ENCODE measurements at places on chromosomes 3 and 15.

DNA sequence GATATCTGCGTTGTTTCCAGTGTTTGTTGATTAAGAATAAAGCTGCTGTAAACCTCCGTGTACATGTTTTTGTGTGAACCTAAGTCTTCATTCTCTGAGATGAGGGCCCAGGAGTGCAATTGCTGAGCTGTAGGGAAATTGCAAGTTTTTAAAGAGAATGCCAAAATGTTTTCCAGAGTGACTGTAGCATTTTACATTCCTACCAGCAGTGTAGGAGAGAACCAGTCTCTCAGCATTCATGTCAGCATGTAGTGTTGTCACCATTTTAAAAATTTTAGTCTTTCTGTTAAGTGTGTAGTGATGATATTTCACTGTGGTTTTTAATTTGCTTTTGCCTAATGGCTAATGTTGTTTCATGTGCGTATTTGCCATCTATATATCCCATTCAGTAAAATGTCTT, 3.4 kb upstream of the MGLL start:
- DNase-seq, result no peak

DNA sequence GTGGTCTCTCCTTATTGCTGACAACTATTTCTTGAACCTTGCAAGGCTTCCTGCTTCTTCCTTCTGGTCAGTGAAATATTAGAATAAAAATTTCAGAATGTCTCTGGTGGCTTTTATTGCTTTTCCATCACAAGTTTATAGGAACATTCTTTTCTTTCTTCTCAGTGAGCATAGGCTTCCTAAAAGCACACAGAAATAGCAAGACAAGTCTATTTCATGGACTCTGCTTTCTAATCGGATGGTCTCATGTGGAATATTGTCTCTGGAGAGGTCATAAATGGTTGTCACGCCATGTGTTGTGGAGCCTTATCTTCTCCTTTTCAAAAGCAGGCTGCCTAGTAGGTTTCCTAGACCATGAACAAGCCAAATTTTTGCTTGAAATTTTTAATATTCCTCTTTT, 9.8 kb upstream of the PSMD6 start:
- no peak for DNase-seq

DNA sequence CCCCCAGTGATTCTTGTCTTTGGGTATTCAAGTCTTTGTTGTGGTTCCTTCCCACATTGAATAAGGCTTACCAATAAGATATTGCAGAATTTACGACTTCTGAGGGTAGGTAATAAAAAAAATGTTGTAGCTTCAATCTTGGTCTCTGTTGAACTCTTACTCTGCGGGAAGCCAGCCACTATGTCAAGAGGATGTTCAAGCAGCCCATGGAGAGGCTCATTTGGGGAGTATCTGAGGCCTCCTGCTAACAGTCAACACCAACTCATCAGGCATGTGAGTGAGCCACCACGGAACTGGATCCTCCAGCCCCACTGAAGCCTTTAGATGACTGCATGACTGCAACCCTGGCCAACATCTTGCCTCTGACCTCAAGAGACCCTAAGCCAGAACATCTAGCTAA, 3.2 kb upstream of the TBC1D23 start:
- no peak for DNase-seq

GRCh38 chr15:46576646-46577395, 942.0 kb downstream of the SQOR start:
- no peak for DNase-seq

DNA sequence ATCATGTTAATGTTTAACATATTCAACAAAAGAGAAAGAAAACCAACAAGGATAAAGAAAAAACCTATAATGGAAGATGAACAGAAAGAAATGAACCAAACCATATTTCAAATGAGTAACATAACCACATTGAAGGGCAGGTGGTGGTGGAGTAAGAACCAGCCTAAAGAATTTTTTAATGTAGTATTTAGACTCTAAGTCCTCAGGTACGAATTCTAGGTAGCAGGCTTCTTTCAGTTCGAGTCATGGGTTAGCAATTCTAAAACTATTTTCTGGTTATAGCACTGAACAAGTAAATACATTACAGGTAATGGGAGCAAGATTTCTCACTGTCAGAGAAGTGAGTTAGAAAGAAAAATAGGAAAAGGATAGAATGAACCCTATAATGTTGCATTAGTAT, 24.4 kb downstream of the DCBLD2 start:
- no peak for DNase-seq

DNA sequence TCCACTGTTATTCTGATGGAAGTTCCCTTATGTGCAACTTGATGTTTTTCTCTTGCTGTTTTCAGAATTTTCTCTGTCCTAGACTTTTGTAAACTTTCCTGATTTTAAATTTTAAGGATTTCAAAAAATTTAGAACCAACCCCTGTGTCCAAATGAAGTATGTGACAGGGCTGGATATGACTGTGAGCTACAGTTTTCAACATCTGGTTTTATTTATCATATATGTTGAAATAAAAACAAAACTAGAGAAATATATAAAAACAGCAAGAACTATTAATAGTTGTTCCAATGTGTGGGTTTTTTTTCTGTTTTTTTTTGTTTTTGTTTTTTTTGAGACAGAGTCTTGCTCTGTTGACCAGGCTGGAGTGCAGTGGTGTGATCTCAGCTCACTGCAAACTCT, 47.4 kb upstream of the PSMD6 start:
- no peak for DNase-seq

- no peak for DNase-seq
Observed at GRCh38 chr3:112334691-112335433, 1.9 kb downstream of the CD200 start.

DNA sequence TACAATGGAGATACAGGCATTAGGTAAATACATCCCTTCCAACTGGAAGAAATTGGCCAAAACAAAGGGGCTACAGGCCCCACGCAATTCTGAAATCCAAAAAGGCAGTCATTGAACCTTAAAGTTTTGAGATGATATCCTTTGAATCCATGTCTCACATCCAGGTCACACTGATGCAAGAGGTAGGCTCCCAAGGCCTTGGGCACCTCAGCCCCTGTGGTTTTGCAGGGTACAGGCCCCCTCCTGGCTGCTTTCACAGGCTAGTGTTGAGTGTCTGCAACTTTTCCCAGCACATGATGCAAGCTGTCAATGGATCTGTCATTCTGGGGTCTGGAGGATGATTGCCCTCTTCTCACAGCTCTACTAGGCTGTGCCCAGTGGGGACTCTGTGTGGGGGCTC, 766.7 kb downstream of the ZBBX start:
- no peak for DNase-seq

DNA sequence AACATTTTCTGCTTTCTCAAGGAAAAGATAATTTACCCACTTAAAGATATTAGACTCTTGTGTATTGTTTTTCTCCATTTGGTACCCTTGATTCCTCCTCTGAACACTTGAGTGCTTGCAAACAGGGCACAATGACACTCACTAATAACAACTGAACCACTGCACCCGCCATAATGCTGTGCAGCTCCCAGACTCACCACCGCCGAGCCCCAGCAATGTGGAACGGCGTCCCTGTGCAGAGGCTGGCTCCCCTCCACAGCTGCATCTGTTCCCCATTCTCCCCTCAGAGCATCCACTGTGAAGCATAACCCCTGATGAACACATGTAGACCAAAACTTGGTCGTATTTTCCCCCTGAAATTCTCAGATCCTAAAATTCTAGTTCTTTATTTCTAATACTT, 276.2 kb upstream of the PLSCR5 start:
- DNase-seq, result no peak

DNA sequence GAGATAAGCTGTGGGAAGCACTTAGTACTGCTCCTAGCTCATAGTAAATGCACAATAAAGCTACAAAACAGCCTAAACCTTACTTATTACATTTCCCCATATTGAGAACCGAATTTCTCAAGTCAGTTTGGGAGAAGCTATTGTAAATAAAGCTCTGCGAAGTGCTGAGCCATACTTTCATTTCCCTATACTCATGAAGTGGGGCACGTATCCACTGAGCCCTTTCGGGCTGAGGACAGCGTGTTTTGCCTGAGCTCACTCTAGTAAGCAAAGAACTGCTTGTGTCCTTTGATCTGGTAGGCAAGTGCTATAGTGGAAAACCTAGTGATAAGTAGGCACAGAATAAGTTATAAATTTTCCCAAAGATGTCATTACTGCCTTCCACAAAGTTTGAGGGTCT, 165.0 kb downstream of the RSL24D1 start:
- no peak for DNase-seq

DNA sequence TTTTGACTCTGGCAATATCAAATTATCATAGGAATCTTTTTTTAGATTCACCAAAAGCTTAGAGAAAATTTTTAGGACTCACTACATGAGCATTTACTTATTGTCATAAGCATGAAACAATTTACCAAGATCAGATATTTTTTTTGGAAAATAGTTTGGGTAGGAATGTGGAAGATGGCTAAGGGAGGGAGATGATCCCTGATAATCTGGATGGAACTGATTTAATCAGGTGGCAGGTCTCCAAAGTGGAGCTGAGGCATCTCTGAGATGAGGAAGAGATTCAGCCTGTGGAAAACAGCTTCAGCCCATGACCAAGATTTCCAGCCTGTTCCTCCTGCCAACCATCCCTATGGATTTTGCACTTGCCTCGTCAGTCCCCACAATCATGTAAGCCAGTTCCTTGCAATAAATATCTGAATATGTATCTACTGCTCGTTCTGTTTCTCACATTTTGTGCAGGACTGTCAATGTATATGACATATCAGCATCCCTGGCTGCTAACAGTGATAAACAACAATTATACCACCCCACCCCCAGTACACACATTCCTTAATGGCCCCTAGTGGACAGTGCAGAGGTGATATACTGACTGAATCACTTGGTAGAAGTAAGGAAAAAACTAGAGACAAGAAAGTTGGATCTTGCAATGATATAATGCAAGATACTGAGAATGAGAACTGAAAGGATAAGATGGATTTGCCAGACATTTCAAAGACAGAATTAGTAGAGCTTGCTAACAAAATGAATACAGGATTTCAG, 183.8 kb downstream of the NEK10 start:
- DNase-seq, result no peak

- no peak for DNase-seq
Observed at GRCh38 chr15:76840830-76841460, 64.2 kb downstream of the SCAPER start.

GRCh38 chr15:90009301-90010022, 8.3 kb downstream of the ZNF710 start:
- DNase-seq, result no peak

GRCh38 chr15:75770131-75770530, 57.5 kb upstream of the CSPG4 start:
- DNase-seq, result no peak

GRCh38 chr15:26051761-26052675, 188.9 kb upstream of the ATP10A start:
- no peak for DNase-seq

- DNase-seq, result no peak
Observed at GRCh38 chr15:38424101-38424552, 29.8 kb upstream of the FAM98B start.

GRCh38 chr15:63221346-63221745, 31.9 kb downstream of the RAB8B start:
- DNase-seq, result no peak

- no peak for DNase-seq
Observed at GRCh38 chr3:193816656-193817311, 223.8 kb downstream of the OPA1 start.

DNA sequence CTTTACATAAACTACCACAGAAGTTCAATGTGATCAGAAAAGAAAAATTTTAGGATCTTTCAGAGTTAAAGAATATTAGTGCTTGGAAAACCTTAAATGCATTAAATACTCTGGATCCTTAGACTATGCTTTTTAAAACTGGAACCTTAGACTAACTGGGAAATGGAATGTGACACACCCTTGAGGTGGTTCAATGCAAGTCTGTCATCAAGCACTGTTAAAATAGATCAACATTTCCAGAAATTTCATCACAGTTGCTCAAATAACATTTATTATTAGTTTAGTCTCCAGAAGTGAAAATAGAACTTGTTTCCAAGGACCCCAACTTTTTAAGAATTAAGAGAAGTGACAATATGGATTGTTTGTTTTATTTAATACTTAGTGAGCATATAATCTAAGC, 71.8 kb downstream of the GAP43 start:
- DNase-seq, result no peak

- DNase-seq, result no peak
Observed at GRCh38 chr15:80669663-80670273, 25.3 kb upstream of the ABHD17C start.

GRCh38 chr15:77507143-77507897, 86.6 kb downstream of the HMG20A start:
- no peak for DNase-seq

- DNase-seq, result no peak
Observed at GRCh38 chr3:108420926-108421325, 89.5 kb downstream of the MYH15 start.

- no peak for DNase-seq
Observed at GRCh38 chr3:132507657-132508056, 89.4 kb upstream of the ACKR4 start.

DNA sequence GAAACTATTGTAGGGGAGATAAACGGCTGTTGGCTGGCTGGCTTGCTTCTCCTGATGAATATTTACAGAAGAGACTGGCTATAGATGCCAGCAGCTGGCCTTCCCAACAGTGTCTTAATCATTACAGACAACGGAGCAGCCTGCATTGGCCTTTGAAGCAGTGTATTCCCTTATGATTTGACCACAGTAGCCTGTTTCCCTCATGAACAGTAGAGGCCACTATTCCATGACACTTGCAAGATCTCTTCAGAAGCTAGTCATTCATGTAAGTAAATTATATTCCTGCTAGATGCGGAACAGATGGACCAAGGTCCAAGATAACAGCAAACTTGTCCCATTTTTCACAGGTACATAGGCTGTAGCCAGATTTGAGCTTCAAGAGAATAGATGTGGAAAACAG, 47.3 kb downstream of the TMCO5A start:
- no peak for DNase-seq

- DNase-seq, result no peak
Observed at GRCh38 chr3:64240396-64240795, 15.1 kb upstream of the PRICKLE2 start.

- DNase-seq, result no peak
Observed at GRCh38 chr15:42165106-42165505, 8.7 kb upstream of the PLA2G4F start.

DNA sequence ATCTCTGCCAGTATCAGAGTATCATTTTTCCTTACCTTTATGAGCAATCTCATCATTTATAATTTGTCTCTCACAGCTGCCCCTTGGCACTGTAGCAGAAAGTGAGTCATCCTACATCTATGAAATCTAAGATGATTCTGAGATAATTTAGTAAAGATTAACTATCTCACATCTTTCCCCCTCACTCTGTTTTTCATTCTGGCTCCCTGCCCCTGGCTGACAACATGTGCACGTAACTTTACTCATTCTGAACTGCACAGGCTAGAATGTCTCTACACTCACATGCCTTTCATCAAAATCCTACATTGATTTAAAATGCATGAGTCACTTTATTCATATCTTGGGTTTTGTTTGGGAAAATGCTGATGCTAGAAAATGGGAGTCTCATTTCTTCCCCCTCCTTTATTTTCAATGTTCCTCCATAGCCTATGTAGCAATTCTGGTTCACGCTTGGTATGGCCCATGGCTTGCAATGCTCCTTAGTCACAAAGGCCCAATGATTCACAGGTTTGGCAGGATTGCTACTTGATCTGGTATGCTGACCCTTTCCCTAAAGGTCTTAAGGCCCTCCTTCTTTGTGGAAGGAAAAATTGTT, 838.5 kb downstream of the TUSC7 start:
- no peak for DNase-seq
